Foreskin fibroblast (primary cell): ENCODE measurements at places on chromosomes 5 and 9.

- no peak for DNase-seq
Measured at GRCh38 chr9:98045234-98046179, 11.0 kb upstream of the NANS start.

GRCh38 chr5:39616131-39616530, 191.4 kb upstream of the DAB2 start:
- DNase-seq: no peak

GRCh38 chr5:65151614-65152013, 330.1 kb downstream of the ADAMTS6 start:
- peak; percentile 75 for DNase-seq

- DNase-seq: no peak
Measured at GRCh38 chr5:86546582-86546981, 71.2 kb upstream of the COX7C start.

DNA sequence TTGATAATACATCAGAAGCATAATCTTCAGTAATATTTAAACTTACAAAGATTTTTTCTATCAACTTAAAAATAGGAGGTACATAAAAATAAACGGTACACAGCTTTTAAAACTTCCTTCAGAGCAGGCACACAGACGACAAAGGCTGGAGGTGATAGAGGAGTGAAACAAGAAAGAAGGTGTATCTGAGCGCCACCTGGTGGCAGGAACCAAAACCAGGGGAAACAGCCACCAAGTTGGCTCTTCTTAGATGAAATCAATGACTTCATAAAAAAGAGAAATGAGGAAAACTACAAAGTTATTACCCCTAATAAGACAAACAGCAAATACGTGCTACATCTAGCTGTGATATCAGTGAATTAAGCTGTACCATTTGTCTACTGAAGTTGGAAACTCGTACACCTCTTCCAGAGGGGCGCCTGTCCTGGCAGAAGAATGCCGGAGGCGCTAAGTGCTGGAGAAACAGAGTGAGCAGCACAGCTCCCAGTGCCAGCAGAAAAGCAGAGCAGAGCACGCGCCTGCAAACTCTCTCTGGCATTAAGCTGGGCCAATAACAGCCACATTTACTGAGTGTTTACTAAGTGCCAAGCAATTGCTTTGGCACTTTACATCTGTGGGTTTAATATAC, 85.9 kb downstream of the SETX start:
- DNase-seq: peak; percentile 82

- DNase-seq: peak; percentile 33
Measured at GRCh38 chr5:111834926-111835599, 78.1 kb upstream of the NREP start.

DNA sequence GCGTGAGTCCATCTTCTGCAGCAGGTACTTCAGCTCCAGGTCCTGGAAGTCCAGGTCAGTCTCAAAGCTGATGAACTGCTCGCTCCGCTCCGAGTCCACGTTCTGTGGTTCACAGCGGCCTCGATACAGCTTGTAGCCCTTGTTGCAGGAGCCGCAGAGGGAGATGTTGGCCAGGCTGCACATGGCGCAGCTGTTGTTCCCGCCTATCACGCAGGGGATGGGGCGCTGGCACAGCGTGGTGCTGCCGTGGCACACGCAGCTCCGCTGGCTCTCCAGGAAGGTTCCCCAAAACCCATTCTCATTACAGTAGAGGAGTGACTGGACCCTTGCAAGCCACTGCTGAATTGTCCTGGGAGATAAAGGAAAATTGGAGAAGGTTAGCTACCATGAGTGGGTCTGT, 201.4 kb downstream of the BRINP1 start:
- DNase-seq: no peak

- peak; percentile 63 for DNase-seq
Measured at GRCh38 chr5:115267617-115268016, 4.9 kb upstream of the PGGT1B start.

- no peak for DNase-seq
Measured at GRCh38 chr5:107443897-107444296, 226.8 kb downstream of the EFNA5 start.

DNA sequence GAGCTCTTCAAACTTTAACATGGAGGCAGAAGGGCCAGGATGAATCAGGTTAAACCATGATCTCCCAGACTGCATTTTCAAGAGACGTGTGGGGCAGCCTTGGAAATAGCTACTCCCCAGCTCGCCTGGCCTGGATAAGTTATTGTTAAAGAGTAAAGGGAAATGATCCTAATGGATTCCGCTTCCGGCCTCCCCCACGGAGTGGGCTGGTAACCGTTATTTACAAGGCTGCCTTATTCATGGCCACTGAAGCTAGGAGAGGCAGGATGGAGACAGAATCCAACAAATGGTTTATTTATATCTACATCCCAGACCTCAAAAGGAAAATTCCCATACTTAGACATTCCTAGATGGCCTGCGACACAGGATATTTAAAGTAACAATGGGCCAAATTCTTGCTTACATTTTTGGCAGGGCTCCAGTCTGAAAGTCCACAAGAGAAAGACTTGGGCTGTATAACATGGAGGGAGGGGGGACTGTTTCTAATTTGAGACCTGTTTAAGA, 27.9 kb downstream of the SPRY4 start:
- DNase-seq: no peak

- DNase-seq: no peak
Measured at GRCh38 chr9:84103651-84104377, 123.2 kb downstream of the RMI1 start.

DNA sequence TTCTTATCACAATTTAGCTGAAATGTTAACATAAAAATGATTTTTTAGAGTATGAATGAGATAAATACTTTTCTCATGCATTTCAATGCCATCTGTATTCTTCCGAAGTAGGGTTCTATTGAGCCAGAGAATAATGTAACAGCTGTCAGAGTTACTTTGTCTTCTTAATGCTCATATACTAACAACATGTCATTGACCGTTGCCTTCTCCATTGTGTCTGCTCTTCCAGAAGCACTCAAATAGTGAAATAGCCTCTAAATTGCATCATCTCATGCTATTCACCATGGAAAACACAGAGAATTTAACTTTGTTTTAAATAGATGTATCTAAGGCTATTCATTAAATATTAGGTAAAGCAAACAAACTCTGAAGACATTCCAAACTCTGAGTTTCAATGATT, 1875.9 kb upstream of the CDH9 start:
- DNase-seq: no peak

DNA sequence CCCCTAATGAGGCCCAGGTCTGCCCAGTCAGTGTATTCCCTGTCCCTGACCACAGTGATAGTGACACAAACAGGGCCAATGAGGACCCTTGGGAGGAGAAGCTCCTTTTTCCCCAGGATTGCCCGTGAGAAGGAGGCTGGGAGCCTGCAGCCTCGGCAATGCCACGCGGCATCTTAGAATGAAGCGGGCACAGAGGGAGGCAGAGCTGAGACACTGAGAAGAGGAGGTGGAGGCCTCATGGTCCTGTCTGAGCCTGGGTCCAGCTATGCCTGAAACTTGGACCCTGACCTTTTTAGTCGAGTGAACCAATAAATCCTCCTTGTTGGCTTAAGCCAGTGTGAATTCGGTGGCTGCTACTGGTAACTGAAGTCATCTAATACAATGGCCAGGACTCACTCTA, 28.4 kb downstream of the STC2 start:
- no peak for DNase-seq

DNA sequence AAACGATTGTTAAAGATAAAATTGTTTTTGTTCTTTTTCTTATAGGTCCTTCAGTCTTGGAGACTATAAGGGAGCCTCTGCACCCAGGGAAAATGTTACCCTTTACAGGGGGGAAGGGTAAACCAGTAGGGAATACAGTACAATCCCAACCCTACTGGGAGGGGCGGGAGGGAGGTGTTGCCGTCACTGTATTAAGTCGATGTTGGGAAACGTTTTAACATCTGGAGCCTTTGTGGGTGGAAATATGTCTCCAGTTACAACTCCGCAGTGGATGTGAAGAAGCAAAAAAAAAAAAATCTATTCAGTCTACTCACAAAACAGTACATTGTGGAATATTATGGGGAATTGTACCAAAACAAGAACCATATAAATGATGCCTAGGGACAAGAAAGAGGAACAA, 47.2 kb upstream of the FCHO2 start:
- DNase-seq: peak; percentile 37

DNA sequence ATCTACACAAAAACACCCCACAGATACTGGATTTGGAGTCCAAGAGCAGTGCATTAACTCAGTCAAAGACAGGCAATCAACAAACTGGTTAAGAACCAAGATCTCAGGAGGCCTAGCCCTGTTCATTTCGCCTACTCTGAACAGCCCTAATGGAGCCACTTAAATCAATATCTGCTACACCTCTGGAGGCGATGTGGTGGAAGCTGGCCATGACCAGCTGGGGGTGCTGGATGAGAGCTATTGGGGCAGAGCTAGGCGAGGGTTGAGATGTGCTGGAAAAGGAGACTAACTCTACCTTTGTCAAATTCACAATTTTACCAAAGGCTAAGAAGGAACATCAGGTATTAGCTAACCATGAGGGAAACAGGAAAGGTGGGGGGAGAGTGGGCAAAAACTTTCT, 23.3 kb upstream of the ARSB start:
- DNase-seq: no peak

DNA sequence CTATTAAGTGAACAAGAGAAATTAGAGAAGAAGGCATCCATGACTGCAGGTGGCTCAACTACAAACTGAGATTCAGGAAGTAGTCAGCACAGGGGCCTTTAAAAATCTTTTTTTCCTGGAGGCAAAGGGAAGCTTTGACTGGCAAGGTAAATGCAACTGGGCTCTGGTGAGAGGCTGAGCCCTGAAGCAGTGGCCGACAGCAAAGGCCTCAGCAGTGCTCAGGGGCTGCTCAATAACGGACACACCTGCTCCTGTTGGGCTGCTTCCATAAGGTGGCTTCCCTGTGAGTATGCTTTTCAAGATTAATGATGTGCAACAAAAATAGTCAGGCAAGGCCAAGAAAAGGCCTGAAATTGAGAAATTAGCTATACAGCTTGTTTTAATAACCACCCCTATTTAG, 134.2 kb upstream of the RGMB start:
- DNase-seq: no peak

DNA sequence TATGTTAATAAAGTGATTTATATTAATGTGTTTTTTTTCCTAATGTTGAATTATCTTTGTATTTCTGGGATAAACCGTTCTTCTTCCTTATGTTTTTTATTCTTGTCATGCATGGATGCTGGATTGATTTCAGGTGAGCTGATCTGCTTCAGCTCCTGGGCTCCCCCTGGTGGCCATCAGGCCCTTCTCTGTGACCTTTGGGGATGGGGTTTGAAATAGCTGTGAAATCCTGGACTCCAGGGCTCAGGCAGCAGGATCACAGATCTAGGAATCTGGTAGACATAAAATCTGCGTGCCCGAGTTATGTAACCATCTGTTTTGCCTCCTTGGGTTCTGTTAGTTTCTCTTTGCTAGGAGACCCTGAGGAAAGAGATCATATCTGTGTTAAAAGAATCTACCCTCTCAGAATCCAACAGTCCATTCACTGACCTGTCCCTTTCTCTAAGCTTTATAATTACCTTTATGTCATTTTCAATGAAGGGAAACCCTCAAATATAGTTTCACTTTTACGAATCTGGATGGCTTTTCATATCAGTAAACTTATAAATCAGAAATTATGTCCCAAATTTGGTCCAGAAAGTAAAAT, 12.2 kb upstream of the OR13J1 start:
- DNase-seq: peak; percentile 59

DNA sequence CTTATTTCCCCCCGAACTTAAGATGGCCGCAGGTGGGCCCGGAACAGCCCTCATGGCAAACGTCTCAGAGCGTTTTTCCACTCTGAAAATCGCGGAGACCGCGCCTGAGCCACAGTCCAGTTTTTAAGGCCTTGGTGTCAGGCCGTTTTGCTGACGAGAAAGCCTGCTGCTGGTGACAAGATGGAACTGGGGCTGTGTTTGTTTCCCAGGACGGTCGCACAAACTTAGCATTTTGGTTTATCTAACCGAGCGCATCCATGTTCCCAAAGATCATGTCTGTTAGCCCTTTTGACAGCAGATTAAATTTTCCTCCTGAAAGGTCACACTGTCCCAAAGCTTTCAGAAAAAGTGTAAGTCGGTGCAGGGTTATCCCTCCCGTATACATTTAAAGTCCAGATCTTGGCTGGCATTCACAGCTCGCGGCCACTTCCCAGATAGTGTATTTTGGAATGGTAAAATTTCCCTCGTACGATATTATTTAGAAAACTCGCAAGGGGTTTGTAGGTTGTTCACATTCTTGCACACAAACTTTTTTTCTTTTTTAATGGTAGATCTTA, 812 bp downstream of the SREK1 start:
- DNase-seq: no peak

DNA sequence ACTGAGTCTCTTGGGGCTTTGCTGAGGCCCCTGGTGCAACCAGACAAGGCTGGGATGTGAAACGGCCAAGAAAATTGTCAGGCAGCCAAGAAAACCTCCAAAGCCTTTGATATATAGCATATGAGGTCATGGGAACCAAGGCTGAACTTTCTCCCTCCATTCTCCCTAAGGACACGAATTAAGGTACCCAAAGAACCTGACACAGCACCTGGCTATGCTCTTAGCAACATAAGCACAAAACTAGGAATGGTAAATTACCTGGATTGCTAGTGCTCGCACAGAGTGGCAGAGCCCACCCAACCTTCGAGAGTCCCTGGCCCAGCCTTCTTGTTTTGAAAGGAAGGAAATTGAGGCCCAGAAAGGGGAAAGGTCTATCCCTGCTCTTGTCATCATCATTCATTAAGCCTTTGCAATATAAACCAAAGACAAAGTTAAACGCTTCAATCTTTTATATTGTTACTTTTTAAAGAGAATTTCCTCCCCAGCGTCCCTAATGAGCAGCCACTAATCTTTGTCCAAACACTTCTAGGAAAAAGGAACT, 220.0 kb upstream of the NR4A3 start:
- no peak for DNase-seq

GRCh38 chr5:61435368-61435767, 103.3 kb downstream of the ZSWIM6 start:
- no peak for DNase-seq

DNA sequence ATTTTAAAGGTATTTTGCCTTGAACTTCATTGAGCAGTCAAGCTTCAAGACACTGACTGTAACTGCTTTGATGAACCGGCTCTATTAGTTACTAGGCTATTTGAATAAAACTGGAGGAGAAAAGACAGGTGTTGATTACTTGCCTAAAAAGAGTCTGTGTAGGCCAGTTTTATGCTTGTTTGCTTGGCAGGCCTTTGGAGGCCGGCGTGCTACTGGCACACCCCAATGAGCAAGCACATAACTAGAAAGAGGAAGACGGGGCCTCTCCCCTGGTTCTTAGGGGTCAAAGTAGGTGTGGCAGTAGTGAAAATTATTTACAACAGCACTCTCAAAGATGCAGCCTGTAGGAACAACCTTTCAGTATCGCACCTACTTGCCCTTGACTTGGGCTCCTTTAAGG, 2.1 kb upstream of the ZFR start:
- no peak for DNase-seq

DNA sequence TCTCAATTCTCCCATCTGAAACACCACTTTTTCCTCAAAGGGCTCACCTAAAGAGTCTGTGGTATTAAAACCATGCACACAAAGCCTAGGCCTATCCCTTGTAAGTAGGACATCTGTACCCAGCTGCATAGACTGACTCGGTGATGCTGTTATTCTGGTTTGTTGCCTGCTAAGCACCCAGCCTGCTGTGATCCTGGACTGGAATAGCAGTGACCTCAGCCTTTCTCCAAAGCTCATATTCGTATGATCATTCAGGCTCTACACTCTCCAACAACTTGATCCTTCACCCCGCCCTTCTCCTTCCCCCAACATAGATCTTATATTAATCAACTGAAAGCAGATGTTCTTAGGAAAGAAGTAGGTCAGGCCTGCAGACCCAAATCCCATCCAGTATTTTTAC, 81.4 kb upstream of the WWC1 start:
- DNase-seq: no peak

GRCh38 chr9:86043999-86044398, 55.4 kb downstream of the GOLM1 start:
- no peak for DNase-seq

- DNase-seq: peak; percentile 83
Measured at GRCh38 chr9:87793292-87793691, 67.4 kb downstream of the CTSL start.
